T1000 (cell line): ENCODE measurements at places on chromosomes 2 and 18.

- DNase-seq = no peak
Measured at GRCh38 chr2:37692711-37693110, 21.3 kb upstream of the CDC42EP3 start.

GRCh38 chr2:83534416-83534815 is 924.7 kb downstream of the SUCLG1 start:
- DNase-seq = no peak

DNA sequence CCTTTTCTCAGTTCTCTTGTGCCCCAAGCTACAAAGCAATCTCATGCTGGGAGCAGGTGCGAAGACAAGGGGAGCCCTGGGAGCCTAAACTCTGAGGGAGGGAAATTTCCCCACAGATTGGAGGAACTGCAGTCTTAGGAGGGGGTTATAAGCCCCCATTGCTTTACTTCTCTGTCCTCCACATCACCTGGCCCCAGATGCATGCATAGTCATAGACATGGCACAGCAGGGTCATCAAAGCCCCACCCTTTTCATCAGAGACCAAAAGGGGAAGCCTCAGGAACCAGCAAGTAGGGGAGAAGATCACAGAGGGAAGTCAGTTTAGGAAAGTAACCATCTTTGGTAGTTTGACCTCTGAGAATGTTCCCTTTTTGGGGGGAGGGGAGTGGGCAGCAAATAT is 33.7 kb downstream of the LANCL1 start:
- no peak for DNase-seq

- DNase-seq = no peak
Measured at GRCh38 chr18:38616306-38616705, 1050.7 kb upstream of the CELF4 start.

DNA sequence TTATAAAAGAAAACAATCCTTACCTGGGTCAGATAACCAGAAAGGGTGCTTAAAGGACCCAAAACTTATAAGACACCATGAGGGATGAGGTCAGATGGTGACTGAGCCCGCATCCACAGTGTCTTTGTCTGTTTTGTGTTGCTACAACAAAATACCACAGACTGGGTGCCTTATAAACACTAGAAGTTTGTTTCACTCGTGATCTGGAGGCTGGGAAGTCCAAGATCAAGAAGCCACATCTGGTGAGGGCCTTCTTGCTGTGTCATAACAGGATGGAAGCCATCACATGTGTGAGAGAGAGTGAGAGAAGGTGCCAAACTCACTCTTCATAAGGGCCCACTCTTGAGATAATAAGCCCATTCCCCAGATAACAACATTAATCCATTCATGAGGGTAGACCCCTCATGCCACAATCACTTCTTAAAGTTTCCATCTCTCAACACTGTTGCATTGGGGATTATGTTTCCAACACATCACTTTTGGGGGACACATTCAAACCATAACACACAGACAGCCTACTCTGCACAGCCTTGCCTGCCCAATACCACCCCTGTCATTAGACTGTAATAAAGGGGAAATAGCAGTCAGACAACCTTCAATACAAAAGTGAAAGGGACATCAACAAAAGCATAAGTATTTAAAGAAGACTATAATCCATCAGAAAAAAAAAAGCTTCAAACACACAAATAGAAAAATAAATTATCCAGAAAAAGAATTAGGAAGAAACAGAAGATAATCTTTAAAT is 249.8 kb downstream of the ANAPC1 start:
- DNase-seq = no peak

DNA sequence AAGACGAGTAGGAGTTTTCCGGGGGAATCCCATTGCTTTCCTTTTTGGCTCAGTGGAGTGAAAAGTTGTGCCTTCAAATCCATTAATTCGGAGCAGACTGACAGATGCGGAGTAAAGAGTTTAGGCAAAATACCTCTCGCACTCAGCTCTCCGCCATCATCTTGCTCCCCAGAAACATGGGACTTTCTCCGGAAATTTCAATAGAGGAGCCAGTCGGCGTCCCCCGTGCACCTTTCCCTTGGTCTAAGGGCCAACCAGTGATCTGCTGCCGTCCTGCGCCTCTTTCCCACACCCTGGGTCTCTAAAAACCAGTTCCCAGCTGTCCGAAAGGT is 318 bp downstream of the TYW5 start:
- no peak for DNase-seq

- peak; percentile 45 for DNase-seq
Measured at GRCh38 chr2:43225093-43225787, 1.2 kb downstream of the ZFP36L2 start.

- DNase-seq = no peak
Measured at GRCh38 chr2:1309507-1309906, 103.8 kb upstream of the TPO start.

DNA sequence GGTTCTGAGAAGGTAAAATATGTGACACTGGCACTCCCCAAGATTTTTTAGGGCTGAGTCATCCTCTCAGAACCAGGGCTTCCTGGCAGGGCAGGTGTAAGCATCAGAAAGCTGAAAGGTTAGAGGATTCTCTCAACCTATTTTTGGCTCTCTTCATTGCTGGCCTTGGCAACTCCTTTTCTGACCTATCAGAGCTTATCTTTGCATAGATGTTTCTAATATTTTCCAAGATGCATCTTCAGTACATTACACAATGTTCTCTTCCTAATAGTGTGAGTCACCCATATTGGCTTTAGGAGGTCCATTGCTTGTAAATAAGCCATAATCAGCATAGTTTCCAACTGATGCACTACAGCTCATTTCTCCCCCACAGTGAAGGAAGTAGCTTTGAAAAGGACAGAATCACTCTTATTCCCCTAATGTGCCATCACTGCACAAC is 2008.4 kb upstream of the PIK3C3 start:
- DNase-seq = peak; percentile 46

GRCh38 chr2:103161456-103162289 is 399.8 kb downstream of the TMEM182 start:
- no peak for DNase-seq

- no peak for DNase-seq
Measured at GRCh38 chr2:217045700-217046475, 186.0 kb upstream of the TNP1 start.

- no peak for DNase-seq
Measured at GRCh38 chr2:102042196-102043081, 50.7 kb downstream of the IL1R2 start.

GRCh38 chr2:80499095-80499494 is 194.5 kb upstream of the LRRTM1 start:
- DNase-seq = no peak

DNA sequence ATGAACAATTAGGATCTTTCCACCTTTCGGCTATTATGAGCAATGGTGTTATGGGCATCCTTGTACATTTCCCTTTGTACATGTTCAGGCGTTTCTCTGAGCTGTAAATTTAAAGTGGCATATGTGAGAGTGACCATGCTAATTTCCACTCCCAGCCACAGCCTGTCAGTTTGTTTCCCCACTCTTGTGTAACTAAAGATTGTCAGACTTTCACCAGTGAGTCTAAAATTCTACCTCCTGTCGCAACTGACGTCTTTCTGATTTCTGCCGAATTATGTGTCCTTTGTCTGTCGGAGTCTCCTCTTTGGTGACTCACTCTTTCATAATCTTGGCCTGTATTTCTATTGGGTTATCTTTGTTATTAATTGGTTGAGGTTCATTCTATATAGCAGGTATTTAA is 50.7 kb downstream of the TRAPPC12 start:
- no peak for DNase-seq

DNA sequence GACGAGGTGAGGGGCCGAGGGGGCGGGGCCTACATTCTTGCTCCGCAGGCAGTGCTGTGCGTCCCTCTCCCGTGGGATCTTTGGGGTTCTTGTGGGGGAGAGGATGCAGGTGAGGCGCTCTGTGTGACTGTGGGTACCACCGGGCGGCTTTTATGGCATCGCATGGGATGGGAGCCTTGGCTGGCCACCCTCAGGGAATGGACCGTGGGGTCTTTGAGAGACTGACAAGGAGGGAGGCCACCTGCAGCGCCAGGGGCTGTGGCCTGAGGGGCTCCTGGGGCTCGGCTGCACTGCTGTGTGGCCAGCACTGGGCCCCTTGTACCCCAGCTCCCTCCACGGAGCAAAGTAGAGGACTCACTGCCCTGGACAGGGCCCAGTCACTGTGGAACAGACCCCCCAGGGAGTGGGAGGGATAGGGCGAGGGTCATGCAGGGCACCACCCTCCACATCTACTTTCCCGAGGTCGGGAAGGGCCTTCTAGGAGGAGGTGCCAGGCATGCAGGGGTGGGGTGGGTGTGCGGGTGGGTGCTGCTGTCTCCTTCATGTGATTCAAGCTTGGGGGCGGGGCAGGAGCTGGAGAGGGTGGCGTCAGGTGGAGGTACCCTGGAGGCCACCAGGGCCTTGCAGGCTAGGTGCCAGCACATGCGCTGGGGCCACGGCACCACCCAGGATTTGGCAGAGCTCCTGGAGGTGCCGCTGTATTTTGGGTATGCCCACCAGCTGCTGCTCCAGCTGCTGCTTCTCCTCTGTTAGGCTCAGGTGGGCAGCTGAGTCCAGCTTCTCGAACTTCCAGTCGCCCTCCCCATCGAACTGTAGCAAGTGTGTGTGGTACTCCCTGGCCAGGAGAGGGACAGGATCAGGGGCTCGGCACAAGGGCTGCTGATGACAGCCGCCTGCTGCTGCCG is 1072.4 kb downstream of the RPIA start:
- DNase-seq = no peak

- DNase-seq = no peak
Measured at GRCh38 chr18:13605477-13605876, 120.9 kb downstream of the FAM210A start.

GRCh38 chr2:147698166-147698565 is 146.7 kb upstream of the ACVR2A start:
- no peak for DNase-seq

- DNase-seq = no peak
Measured at GRCh38 chr2:12331698-12332097, 385.0 kb upstream of the TRIB2 start.

DNA sequence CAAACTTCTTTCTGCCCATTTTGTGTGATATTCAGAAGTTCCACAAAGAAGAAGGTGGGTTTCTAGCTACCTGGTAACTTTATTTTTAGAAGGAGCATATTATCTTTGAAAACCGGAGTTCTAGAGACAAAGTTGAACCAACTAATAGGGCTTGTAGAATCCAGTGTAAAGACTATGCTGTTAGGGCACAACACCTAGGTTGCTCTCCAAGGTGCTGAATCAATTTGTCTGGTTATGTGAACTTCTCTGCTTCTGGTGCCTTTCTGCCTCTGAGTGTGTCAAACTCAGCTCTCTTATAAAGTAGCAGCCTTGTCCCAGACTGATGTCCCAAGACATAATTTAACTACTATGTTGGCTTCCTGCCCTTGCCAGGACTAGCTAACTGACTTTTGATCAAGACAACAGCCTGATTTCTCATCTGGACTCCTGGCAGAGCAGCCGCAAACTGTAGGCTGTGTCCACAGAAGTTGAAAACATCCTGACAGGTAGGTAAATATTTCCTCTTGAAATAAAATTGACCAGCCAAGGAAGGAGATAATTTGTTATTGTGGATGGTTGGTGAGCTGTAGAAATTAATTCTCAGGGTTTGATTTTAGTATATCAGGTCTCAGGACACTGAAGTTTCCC is 119.4 kb downstream of the CYRIA start:
- DNase-seq = no peak

GRCh38 chr2:219408204-219408603 is 10.0 kb upstream of the DES start:
- DNase-seq = no peak

DNA sequence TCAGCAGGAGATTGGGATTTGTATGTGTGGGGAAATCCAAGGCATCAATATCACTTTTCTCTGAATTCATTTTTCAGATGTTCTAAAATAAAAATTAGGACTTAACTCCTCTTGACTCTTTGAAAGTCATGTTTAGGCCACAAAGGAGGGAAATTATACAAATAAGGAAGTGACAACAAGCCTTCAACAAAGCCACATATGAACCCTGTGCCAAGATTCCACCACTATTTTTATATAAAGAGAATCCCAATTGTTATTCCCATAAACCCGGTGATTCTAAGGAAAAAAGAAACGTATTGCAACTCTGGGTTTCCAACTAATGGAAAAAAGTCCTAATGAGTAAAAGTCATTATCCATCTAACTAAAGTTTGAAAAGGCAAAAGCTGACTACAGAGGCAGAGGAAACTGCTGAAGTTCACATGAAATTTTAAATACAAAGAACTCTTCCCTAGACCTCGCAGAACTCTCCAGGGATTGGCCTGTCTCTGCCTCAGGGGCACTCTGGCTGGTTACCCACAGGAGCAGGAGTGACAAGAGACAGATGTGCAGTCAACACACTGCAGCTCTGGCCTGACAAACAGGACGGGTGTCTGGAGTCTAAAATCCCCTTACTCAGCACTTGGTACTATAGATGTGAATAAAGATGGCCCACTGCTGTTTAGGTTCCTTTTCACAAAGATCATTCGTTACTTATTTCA is 11.5 kb downstream of the NPC1 start:
- DNase-seq = no peak

DNA sequence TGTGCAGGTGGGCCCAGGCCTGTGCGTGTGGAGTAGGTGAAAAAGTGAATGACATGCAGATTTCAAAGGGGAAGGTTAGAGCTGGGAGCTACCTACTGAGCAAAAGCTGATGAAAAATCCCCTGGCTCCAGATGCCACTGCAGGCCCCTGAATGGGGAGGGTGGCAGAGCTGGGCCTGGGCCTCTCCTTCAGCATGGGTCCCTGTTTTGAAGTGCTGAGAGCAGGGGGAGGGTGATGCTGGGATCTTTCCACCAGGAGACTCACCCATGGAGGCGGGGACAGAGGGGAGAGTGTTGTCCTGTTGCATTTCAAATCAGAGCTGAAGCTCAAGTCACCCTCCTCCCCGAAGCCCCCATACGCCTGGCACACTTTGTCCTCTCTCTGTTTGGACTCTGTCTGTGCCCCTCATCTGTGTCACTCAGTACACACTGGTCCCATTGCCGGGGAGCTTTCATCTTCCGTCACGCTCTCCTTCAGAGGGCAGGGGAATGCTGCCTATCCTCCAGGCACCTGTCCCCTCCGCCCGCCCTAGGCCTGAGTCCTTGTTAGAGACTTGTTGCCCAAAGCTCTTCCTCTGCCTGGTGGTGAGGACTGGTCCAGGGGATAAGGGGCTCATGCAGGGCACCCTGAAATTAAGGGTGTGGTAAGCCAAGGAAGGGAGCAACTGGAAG is 206.6 kb downstream of the HAUS1 start:
- DNase-seq = no peak

DNA sequence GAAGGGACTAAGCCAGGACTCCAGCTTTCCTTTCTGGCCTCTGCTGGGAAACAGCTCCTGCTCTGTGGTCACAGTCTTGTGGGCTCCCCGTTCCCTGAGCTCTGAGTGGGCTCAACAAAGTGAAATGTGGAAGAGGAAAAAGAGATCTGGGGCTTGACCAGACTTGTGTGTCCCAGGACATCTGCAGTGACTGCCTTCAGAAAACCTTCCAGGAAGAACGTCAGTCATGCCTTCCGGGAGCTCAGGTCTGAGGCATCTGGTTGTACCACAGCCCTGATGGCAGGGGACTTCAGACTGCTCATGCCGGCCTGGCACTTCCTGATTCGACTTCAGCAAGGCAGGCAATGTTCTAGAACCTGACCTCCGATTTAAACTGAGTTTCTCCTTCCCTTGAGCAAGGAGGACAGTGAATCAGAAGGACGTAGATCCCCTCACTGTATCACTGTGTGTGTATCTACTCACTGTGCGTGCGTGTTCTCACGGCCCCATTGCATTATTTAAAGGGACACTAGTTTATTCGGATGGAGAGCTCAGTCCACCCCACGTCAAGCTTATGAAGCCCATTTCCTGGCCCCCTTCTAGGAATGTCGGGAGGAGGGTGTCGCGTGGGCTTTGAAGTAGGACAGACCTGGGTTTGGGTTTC is 548 bp upstream of the FBLN7 start:
- DNase-seq = peak; percentile 4

- DNase-seq = no peak
Measured at GRCh38 chr2:147110317-147110716, 734.5 kb upstream of the ACVR2A start.
